ENCODE measurements at places on chromosomes 6 and 20.
A peak's percentile ranks its signal among the peaks of the same experiment; 100 is the strongest.

DNA sequence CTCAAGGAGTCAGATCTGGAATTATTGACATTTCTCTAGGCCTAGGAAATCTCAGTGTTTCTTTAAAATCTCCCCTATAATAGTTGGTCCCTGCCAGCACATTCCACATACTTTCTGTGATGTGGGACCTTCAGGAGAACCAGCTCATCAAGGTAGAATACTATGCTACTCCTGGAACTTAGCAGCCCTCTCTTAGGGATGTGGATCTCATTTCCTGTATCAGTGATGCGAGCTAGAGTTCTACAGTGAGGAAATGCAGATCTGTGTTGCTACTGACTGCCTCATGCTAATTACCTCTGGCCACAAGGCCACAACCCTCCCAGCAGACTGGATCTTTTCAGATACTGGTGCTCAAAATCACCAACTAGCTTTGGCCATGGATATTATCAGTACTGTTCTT is 193.8 kb downstream of the CLVS2 start:
- no peak for DNase-seq

GRCh38 chr20:57856658-57857057 is 146.8 kb upstream of the PMEPA1 start:
- no peak for DNase-seq

- DNase-seq, result no peak
Observed at GRCh38 chr6:42787063-42787472, 5.2 kb downstream of the BICRAL start.

- peak; percentile 53 for DNase-seq
Observed at GRCh38 chr6:129575378-129576118, 134.4 kb downstream of the ARHGAP18 start.

- no peak for DNase-seq
Observed at GRCh38 chr20:859751-860231, 26.3 kb downstream of the FAM110A start.

- no peak for DNase-seq
Observed at GRCh38 chr6:33613146-33613794, 7.9 kb upstream of the ITPR3 start.

- no peak for DNase-seq
Observed at GRCh38 chr6:107970255-107970654, 12.2 kb upstream of the SEC63 start.

DNA sequence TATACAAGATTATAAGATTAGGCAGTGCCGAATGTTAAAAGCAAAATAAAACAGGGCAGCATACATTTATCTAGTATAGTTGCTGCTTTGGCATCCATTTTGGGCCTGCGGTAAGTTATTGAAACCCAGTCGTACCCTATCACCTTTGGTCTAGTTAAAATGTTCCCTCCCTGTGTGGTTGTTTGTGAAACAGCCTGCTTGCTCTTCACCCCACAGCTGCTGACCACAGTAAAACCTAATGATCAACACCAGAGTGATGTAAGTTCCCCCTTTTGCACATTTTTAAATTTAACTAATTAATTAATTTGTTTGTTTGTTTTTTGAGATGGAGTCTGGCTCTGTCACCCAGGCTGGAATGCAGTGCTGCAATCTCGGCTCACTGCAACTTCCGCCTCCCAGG is 50.3 kb upstream of the TXNDC5 start:
- no peak for DNase-seq

DNA sequence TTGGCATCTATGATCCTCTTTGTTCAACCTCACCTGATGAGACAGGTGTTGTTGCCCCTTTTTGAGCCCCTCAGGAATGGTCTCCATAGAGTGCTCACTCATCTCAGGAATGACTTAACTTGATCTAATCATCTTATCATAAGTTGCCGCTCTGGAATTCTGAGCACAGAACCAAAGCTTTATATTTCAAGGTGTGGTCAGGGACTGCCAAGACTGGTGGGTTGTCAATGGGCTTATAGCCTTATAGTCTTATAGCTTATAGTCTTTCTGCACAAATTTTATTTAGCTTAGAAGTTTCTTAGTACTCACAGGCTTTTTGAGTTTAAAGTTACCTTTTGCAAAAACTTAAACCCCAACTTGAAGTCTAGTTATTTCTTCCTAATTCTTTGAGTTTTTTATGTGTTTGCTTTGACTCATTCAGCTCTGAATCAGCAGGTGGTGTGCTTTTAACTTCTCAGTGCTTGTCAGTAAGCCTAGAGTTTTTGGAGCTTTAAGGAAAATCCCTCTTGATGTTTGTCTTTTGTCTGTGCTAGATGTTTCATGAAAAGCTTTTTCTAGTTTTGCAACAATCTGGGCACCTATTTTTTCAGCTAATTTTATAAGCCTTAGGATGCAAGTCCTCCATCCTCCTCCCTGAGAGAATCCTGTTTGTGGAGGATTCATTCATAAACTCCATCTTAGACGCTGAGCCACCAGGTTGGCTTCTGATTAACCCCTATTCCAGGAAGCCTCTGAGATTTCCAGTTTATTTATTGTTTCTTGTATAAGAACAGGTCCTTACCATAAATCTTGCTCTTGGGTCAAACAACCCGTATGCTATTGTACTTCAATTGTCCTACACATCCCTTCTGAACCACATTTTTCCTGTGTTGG is 72.3 kb upstream of the SSTR4 start:
- DNase-seq, result no peak

DNA sequence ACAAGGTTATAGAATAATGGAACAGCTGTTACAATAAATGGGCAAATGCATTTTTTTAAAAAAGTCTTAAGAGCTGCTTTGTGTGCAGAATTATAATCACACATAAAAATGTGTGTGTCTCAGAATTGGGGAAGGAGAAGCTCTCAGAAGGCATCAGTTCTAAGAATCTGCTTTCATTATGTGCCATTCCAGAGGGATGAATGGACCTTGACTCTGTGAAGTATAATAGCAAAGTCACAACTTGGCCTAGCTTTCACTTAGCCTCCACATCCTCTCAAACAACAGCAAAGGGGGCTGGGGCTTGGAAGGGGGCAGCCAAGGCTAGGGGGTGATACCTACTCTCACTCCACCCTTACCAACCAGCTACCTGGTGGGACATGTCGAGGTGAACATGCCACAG is 265.0 kb downstream of the CDC5L start:
- DNase-seq, result no peak

GRCh38 chr6:41222513-41222912 is 5.6 kb upstream of the TREML4 start:
- no peak for DNase-seq

GRCh38 chr6:14542670-14543366 is 425.2 kb downstream of the CD83 start:
- no peak for DNase-seq

GRCh38 chr6:138389551-138389950 is 11.8 kb downstream of the SMIM28 start:
- no peak for DNase-seq

- no peak for DNase-seq
Observed at GRCh38 chr6:155411154-155412052, 44.2 kb downstream of the NOX3 start.

DNA sequence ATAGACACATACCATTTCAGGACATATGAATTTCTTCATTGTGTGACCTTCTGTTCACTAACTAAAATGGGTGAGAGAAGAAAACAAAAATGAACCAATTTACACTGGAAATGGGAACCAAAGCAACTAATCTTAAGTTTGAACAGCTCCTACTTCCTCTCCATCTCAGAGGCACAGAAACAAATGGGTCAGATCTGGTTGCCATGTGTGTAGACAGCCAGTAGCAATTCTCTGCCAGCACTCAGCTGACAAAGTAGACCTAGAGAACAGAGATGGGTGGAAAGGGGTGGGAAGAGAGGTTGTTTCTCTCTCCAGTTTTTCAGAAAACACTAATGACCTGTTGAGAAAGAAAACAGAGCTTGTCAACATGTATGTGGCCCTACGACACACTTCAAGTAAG is 14.3 kb upstream of the POPDC3 start:
- no peak for DNase-seq

DNA sequence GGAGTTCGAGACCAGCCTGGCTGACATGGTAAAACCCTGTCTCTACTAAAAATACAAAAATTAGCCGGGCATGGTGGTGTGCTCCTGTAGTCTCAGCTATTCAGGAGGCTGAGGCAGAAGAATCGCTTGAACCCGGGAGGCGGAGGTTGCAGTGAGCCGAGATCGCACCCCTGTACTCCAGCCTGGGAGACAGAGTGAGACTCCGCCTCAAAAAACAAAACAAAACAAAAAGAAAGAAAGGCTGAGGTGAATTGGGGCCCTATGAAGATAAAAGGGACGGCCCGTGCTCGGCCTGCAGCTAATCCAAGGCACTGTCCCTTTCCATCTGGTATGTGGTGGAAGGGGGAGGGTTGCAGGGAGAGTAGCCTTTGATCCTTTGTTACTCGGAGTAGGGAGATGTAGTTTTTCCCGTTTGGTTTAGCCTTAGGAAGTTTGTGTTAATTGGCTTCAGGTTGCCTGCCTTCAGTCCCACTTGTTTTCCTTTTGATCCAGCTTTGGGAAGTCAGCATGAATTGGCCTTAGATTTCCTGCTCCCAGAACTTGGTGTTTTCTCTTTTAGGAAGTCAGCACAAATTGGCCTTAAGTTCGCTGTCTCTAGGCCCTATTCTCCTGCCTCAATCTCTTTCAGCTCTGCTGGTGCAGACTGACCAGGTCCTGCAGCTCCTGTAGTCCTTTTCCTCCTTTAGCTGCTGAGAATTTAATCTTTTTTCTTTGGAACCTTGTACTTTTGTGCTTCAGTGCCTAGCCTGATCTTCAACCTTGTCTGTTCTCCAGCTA is 36.1 kb upstream of the PAQR8 start:
- DNase-seq, result no peak

DNA sequence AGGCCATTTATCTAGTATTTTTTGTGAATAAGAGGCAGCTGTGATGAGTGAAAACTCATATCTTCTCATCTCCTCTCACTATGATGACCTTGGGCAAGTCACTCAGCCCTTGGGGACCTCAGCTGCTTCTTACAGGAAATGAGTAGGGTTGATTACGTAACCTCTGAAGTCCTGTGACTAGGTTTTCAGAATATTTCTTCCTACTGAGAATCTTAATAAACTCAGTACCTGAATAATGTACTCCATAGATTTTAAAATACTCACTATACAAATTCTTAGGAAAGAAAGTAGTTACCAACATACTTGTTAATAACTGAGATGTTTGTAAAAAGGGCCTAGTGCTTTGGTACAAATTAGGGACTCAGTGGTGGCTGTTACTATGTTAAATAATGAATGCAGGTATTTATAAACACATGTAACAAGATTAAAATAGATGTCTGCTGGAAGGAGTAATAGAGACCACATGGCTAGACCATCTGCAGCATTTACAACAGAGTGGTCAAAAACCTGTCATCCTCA is 60.9 kb downstream of the RPRD1B start:
- DNase-seq, result no peak

DNA sequence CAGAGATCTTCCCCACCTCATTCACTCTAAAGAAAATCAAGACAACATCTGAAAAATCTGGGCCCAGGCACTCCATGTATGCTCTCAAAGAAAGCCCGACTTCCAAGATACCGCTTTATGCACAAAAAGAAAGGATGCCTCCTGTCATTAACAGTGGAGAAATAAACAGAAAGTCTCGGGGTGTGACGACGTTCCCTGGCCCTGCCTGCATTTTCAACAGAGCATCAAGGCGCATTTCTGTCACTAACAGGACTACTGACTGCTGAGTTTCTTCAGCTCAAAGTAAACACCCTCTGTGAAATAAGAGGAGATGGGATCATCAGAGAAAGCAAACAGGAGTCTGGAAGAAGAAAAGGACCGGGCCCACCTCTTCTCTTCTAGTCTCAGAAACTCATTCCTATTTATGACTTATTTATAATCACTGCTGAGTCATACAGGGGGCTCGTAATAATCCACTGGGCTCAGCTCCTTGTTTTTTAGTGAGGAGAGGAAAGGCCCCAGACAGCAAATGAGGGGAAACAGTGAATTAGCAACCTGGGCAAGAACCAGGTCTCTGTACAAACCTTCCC is 99.7 kb downstream of the ZMYND8 start:
- no peak for DNase-seq

- DNase-seq, result no peak
Observed at GRCh38 chr6:156351346-156351966, 425.7 kb upstream of the ARID1B start.

DNA sequence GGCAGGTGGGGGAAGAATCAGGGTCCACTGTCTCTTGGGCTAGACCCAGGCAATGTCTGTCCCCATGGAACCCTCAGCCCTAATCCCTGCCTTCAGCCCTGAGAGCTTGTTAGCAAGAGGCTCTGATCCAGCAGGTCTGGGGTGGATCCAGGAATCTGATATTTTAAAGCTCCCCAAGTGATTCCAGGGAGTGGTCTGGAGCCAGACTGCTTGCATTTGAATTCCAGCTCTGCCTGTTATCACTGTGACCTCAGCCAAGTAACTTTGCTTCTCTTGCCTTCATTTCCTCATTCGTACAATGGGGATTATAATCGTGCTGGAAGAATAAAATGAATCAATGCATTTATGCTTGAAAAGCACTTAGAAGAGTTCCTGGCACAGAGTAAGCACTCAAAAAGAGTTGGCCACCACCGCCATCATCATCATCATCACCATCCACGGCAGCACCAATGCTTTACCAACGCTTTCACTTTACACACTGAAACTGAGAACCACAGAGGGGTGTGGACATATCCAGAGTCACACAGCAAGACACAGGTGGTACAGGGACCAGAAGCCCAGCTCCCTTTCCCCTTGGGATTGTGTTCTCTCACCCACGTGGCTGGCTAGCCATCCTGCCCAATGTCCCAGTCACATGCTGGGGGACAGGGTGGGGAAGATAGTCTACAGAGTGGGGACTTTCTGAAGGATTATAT is 75.7 kb upstream of the RALY start:
- no peak for DNase-seq

- DNase-seq, result no peak
Observed at GRCh38 chr6:26156850-26157250, 69.6 kb downstream of the HFE start.

- DNase-seq, result no peak
Observed at GRCh38 chr20:45487231-45487635, 17.7 kb downstream of the WFDC2 start.

GRCh38 chr6:107666981-107667601 is 157.0 kb downstream of the SCML4 start:
- no peak for DNase-seq

DNA sequence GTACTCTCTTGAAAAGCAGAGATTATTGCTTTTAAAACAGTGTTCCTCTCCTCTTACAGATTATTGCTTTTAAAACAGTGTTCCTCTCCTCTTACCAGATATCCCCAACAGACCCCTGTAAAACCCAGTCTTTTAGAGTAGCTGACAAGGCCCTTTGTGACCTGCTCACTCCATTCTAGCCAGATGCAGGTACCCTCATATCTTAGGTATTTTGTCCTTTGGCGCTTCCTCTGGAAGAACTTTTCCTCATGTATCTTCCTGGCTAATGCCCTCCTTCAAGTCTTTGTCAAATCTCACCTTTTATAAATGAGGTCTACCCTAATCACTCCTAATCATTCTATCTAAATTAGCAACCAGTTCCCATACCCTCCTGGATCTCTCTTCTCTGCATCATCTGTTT is 536.0 kb downstream of the BTBD3 start:
- no peak for DNase-seq

- DNase-seq, result no peak
Observed at GRCh38 chr6:89356642-89357170, 4.2 kb upstream of the UBE2J1 start.

GRCh38 chr20:61320691-61321425 is 68.8 kb downstream of the CDH4 start:
- DNase-seq, result no peak

GRCh38 chr6:148927586-148927985 is 180.8 kb downstream of the UST start:
- no peak for DNase-seq

Measured in globus pallidus (tissue), 1 donor.